Renal cortical epithelial cell (primary cell): ENCODE measurements at places on chromosomes 16 and 17.

DNA sequence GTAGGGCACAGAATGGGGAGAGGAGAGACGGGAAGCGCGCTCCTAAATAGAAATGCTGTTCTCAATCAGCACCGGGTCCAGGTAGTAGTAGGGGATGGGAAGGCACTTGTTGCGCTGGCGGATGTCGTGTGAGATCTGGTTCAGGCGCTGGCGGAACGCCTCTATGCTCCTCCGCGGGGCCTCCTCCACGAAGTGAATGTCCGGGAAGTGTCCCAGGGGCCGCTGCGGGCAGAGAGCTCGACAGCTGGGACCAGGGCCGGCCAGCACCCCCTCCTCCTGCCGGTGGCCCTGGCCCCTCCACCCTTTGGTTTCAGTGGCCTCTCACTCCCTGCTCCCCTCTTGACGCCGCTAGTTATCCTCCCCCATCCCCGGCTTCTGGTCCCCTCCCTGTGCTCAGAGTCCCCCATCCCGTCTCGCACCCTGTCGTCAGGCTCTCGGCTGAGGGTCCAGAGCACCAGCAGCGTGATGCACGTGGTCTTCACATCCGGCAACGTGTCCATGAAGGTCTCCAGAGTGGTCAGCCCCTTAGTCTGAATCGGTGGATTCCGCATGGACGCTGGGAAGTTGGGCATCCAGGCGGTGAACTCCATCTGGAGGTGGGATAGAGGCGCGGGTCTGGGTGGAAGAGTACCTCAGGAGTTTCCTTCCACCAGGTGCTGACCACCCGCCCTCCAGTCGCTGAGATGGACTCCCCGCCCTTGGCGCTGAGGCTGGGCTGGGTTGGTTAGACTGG lies 14.6 kb downstream of the ALOX12B start:
- DNase-seq = no peak

- no peak for DNase-seq
Measured at GRCh38 chr17:53090770-53091169, 732.0 kb upstream of the KIF2B start.

DNA sequence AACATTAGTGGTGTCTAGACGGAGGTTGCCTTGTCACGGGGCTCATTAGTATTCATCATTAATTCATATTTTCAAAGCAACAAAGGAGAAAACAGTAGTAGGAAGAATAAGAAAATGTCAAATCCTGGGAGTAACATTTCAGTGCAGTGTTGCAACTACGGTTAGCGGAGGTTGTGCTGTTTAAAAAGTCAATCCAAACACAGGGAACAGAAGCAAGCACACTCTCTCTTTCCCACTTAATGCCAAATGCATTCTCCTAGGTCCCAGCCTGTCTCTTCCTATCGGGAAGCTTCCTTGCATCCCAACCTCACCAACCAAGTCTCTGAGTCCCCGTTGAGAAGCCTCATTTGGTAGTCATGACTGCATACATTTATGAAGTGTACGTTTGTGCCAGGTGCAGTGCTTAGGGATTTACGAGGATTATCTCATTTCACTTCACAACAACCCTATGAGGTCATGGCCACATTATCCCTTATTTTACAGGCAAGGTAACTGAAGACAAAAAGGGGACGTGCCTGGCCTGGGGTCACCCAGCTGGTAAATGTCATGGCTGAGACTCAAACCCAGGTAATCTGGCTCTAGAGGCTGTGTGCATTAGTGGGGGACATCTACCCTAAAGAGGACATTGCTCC lies 283.6 kb upstream of the SALL1 start:
- no peak for DNase-seq

- DNase-seq = no peak
Measured at GRCh38 chr16:85465328-85466303, 147.5 kb upstream of the GSE1 start.

DNA sequence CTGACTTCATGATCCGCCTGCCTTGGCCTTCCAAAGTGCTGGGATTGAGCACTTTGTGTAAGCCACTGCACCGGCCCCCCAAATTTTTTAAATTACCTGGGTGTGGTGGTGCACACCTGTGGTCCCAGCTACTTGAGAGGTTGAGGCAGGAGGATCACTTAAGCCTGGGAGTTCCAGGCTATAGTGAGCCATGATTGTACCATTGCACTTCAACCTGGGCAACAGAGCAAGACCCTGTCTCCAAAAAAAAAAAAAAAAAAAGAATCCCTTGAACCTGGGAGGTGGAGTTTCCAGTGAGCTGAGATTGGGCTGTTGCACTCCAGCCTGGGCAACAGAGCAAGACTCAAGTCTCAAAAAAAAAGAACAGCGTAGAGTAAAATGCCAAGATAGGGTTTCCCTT lies 15.2 kb downstream of the ZNF276 start:
- no peak for DNase-seq

- no peak for DNase-seq
Measured at GRCh38 chr16:85640585-85640984, 27.5 kb downstream of the GSE1 start.

GRCh38 chr17:29196769-29197515 lies 16.7 kb upstream of the MYO18A start:
- no peak for DNase-seq

DNA sequence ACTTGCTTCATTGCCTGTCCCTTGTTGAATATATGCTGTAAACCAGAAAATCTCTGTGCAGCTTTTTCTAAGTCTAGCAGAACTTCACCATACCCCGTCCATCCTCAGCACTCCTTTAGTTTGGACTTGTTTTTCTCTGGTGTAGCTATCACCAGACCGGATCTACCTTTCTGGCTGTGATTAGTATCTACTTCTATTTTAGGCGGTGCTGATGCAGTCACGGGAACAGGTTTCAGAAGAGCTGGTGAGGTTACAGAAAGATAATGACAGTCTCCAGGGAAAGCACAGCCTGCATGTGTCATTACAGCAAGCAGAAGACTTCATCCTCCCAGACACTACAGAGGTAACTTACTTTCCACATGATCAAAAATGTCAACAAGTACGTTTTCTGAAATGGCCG lies 46.4 kb downstream of the NUP88 start:
- DNase-seq = no peak

DNA sequence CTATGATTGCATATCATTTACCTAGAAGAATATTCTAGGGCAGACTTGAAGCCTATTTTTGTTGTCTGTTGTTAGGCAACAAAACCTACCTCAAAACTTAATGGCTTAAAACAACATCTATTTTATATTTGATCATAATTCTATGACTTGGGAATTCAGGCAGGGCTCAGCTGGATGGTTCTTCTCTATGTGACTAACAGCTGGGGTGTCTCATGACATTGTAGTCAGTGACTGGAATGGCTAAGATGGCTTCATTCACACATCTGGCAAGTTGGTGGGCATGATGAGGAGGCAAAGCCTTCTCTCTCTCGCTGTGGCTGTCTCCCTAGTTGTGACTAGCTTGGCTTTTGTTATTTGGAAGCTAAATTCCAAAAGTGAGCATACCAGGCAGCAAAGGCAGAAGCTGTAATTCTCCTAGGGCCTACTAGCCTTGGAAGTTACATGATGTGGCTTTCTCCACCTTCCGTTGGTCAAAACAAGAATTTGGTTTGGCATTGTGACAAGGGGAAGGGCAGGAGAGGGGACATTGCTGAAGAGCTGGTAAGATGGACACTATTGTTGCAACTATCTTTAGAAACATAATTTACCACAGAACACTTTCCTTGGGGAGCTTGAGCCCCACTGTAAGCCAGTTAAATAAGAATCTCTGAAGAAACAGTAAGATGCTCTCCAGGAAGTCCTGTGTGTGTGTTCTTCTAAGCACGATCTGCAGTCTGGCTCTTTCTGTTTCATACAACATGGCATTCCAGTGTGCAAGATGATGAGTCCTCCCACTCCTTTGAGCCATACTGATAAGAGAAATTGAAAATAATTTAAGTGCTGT lies 39.4 kb downstream of the ZNRF1 start:
- no peak for DNase-seq

GRCh38 chr16:22333457-22333994 lies 36.3 kb downstream of the POLR3E start:
- no peak for DNase-seq

GRCh38 chr17:21252289-21252795 lies 868 bp downstream of the NATD1 start:
- no peak for DNase-seq
